ENCODE measurements at places on chromosomes 13 and 19.

DNA sequence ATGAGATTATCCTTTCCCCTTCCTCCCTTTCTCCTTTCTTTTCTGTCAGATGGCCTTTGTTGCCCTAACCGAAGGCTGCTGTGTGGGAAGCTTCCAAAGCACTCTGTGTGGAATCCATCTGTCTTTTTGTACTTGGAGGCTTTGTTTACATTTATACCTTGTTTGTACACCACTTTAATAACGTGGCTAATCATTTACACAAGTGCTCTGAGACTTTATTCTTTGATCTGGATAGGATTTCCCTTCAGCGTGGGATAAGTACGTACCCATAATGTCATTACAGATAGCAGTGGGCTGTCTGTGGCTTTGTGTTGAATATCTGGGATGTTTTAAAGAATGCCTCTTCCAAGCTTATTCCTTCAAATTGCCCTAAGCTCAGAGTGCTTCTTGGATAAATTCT is 684.7 kb upstream of the SLITRK5 start:
- H3K36me3 ChIP-seq: no peaks in the 10 kb centered on the region
- no peaks in the 10 kb centered on the region for H3K4me1 ChIP-seq
- no peaks in the 10 kb centered on the region for H3K27me3 ChIP-seq
- H3K4me3 ChIP-seq: no peak overlapping the region

GRCh38 chr13:111577208-111577828 is 256.9 kb downstream of the TEX29 start:
- DNase-seq: no peak
- H3K4me1 ChIP-seq: no peaks in the 10 kb centered on the region
- H3K27me3 ChIP-seq: no peaks in the 10 kb centered on the region

GRCh38 chr19:4807188-4807587 is 15.7 kb downstream of the FEM1A start:
- H3K27ac ChIP-seq: no peak overlapping the region
- H3K36me3 ChIP-seq: no peaks in the 10 kb centered on the region
- H3K4me3 ChIP-seq: no peak overlapping the region
- no peaks in the 10 kb centered on the region for H3K27me3 ChIP-seq

- peaks cover 18% of the 10 kb centered on the region for H3K4me1 ChIP-seq
- H3K27ac ChIP-seq: no peak overlapping the region
- no peaks in the 10 kb centered on the region for H3K36me3 ChIP-seq
- H3K4me3 ChIP-seq: peak overlapping the region; percentile 20
- no peak for DNase-seq
Observed at GRCh38 chr13:78595495-78596398, 7.6 kb downstream of the POU4F1 start.

GRCh38 chr19:43678512-43679261 is 8.7 kb upstream of the PLAUR start:
- no peak for DNase-seq
- H3K27me3 ChIP-seq: no peaks in the 10 kb centered on the region
- H3K36me3 ChIP-seq: no peaks in the 10 kb centered on the region
- no peak overlapping the region for H3K4me3 ChIP-seq
- no peaks in the 10 kb centered on the region for H3K4me1 ChIP-seq

GRCh38 chr19:2610637-2611482 is 91.6 kb downstream of the GNG7 start:
- peak overlapping the region; percentile 53 for H3K4me3 ChIP-seq
- H3K36me3 ChIP-seq: no peaks in the 10 kb centered on the region
- H3K4me1 ChIP-seq: no peaks in the 10 kb centered on the region
- H3K27ac ChIP-seq: peak overlapping the region; percentile 88

DNA sequence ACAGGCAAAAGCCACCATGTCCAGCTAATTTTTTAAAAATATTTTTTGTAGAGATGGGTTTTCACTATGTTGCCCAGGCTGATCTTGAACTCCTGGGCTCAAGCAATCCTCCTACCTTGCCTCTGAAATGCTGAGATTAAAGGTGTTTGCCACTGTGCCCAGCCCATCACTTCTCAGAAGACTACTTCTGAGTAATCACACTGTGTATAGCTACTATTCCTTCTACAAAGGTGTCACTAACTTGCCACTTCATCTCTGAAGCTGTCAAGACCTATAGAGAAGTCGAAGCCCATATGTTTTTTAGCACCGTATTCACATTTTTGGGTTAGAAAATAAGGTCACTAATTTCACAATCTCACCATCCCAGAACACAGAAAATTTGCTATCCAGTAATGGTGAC is 36.0 kb upstream of the FNDC3A start:
- H3K27me3 ChIP-seq: no peaks in the 10 kb centered on the region
- H3K36me3 ChIP-seq: no peaks in the 10 kb centered on the region
- DNase-seq: no peak
- H3K4me3 ChIP-seq: no peak overlapping the region
- no peaks in the 10 kb centered on the region for H3K4me1 ChIP-seq
- no peak overlapping the region for H3K27ac ChIP-seq

GRCh38 chr19:36409841-36410240 is 8.6 kb downstream of the ZFP82 start:
- H3K36me3 ChIP-seq: peaks cover 45% of the 10 kb centered on the region
- no peaks in the 10 kb centered on the region for H3K27me3 ChIP-seq
- H3K4me3 ChIP-seq: no peak overlapping the region
- H3K27ac ChIP-seq: no peak overlapping the region

DNA sequence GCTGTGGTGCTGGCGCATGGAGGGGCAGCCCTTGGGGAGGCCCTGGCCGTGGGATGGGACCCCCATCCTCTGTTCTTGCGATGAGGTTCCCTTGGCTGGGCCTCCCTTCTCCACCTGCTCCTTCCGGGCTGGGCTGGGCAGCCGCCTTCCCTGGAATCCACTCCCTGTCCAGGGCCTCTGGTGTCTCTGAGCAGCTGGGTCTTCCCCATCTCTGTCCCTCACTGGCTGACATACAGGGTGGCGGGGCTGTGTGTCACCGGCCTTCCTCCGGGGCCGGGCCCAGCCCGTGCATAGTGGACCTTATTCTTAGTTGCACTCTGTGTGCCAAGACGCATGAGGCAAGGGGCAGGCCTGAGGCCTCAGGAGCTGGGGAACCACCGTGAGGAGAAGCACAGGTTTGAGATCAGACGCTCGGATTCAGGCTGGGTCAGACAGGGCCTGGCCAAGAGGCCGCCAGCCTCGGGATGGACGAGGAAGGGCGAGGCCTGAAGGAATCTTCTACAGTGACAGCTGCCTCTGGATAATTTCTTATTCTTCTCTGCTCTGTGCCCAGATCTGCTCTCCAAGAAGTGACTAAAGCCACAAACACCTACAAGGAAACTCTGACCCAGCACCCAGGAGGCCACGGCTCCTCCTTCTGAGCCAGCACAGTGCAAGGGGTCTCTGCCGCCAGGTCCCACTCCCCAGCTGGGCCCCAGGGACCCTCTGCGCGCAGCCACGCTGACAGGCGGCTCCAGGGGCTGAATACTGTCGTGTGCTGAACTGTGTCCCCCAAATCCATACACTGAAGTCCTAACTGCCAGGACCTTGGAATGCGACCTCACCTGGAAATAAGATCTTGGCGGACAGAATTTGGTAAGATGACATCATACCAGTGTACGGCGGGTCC is 11.0 kb downstream of the SGTA start:
- H3K36me3 ChIP-seq: peaks cover 9% of the 10 kb centered on the region
- peak overlapping the region; percentile 84 for H3K27ac ChIP-seq
- no peak overlapping the region for H3K4me3 ChIP-seq
- no peak for DNase-seq
- no peaks in the 10 kb centered on the region for H3K27me3 ChIP-seq

- H3K27me3 ChIP-seq: no peaks in the 10 kb centered on the region
- no peaks in the 10 kb centered on the region for H3K4me1 ChIP-seq
- no peak overlapping the region for H3K27ac ChIP-seq
Observed at GRCh38 chr13:82330499-82330898, 1551.8 kb downstream of the SLITRK1 start.

DNA sequence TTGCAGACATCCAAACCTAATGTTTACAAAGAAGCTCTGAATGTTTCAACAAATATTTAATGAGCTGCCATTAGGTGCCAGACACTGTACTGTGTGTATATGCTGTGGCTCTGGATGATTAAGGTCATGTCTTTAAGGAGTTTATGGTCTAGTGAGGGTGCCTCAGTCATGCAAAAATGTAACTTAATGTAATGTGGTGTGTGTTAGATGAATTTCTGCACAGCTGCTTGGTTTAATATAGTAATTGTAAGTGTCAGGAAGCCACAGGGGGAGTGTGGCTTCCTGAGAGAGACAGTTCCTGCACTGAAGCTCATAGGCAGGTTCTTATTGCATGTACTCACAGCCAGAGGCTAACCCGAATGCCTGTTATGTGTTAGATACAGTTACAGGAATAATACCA is 43.3 kb downstream of the SPATA13 start:
- H3K36me3 ChIP-seq: no peaks in the 10 kb centered on the region
- H3K4me3 ChIP-seq: no peak overlapping the region
- H3K4me1 ChIP-seq: no peaks in the 10 kb centered on the region
- H3K27ac ChIP-seq: no peak overlapping the region
- no peaks in the 10 kb centered on the region for H3K27me3 ChIP-seq

- no peaks in the 10 kb centered on the region for H3K27me3 ChIP-seq
- H3K4me1 ChIP-seq: no peaks in the 10 kb centered on the region
- H3K36me3 ChIP-seq: no peaks in the 10 kb centered on the region
- no peak overlapping the region for H3K4me3 ChIP-seq
Observed at GRCh38 chr13:39604756-39605155, 1.8 kb upstream of the LHFPL6 start.

DNA sequence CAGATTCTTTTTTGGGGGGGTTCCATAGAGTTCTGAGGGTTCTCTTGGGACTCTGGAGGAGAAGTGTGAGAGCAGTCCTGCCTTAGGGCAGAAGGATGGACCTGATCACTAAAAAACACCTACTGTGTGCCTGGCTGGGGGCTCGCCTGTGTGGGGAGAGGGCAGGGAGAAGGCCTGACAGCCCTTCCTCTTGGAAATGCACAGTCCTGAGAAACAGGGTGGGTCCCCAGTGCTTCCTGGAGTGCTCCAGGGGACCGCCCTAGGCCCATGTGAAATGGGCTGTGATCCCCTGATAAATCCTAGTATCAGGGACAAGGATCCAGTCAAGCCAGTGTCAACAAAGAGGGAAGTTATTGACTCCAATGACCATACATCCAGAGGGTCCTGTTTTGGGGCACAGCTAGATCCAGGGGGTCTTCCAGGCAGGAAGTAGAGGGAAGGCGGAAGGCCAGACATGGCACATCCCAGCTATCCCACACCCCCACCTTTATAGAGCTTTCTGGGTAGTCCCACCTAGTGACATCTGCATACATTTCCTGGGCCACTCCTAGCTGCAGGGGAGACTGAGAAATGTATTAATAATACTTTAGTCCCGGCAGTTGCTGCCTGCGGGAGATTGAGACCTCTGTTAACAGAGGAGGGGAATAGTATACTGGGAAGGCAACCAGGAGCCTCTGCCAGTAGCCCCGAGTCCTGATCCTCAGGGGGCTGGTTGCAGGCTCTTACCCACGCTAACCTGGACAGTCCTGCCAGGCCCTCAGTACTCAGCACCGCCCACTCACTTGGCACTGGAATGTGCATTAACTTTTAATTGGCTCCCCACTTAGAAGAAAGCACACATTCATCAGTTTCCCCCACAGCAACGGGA is 13.7 kb downstream of the BCKDHA start:
- H3K36me3 ChIP-seq: peaks cover 29% of the 10 kb centered on the region
- H3K4me3 ChIP-seq: no peak overlapping the region
- H3K27ac ChIP-seq: peak overlapping the region; percentile 71
- H3K4me1 ChIP-seq: peaks cover 45% of the 10 kb centered on the region
- H3K27me3 ChIP-seq: no peaks in the 10 kb centered on the region
- DNase-seq: no peak

DNA sequence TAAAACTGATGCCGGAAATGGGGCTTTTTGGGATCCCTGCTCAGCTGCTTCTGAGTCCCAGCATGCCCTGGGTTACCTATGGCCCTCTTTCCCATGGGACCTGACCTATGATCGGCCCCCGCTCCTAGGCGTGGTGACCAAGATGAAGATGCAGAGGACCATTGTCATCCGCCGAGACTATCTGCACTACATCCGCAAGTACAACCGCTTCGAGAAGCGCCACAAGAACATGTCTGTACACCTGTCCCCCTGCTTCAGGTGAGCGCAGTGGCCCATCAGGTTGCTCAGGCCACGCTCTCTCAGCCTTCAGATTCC is 1.5 kb downstream of the RPS11 start:
- no peak for DNase-seq
- no peak overlapping the region for H3K4me3 ChIP-seq
- peaks cover 38% of the 10 kb centered on the region for H3K36me3 ChIP-seq
- peaks cover 41% of the 10 kb centered on the region for H3K4me1 ChIP-seq
- no peaks in the 10 kb centered on the region for H3K27me3 ChIP-seq

DNA sequence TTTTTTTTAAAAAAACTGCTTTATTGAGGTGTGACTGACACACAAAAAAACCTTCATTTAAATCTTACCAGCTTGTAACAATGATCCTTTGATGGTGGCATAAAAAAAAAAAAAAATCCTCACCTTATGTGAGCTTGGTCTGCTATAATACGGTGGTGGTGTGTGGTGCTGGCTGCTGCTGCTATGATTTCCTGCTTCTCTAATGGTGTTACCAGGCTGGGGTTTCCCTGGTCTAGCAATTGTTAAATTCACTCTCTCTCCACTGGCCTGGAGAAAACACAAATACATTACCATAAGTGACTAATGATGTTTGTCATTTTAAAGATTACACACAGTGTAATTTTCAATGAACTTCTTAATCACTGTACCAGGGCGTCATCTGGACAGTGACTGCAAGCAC is 60.6 kb downstream of the LNX2 start:
- H3K27ac ChIP-seq: no peak overlapping the region
- H3K4me1 ChIP-seq: no peaks in the 10 kb centered on the region
- no peaks in the 10 kb centered on the region for H3K27me3 ChIP-seq
- DNase-seq: no peak
- H3K36me3 ChIP-seq: peaks cover 28% of the 10 kb centered on the region

DNA sequence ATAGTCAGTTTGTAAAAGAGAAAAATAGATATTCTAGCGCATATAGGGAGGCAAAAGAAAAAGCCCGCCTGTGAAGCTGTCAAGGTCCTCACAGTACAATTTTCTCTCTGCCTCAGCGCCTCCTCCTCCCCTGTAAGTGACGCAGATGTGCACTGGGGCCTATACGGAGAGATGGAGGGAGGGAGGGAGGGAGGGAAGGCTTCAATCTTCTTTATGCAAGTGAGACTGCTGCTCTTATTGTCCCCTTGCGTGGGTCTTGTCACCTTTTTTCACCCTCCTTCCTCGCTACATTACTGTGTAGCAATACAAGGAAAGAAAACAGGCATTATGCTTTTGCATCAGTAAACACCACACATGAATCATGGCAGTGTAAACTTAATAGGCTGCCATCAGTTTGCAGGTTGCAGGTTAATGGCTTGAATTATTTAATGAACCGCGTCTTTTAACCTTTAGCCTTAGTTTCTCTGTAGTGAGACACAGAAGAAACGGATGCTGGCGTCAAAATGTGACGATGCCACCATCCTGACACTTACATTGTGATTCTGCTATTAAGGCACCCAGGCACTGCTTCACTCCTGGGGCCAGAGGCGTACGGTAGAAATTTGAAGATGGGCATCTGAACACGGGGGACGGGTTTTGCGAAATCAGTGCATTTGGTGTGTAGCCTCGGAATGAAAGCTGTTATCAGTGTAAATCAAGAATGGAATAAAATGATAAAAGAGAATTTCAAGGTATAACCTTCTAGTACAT is at the start of gene KLHL1:
Gene KLHL1, minus strand, starts transcription at position 97 of the 750 bp plus-strand sequence. CDS start 753 bp downstream, outside the sequence.
- no peak within 1 kb of the TSS for H3K4me3 ChIP-seq
- no peaks in the 10 kb centered on the region for H3K4me1 ChIP-seq
- H3K27me3 ChIP-seq: no peaks in the 10 kb centered on the region

Data from right atrium auricular region (tissue), 2 donors.